Esophagus squamous epithelium (tissue), 5 donors: ENCODE measurements at places on chromosomes 5 and 9.

GRCh38 chr5:158838781-158839180 is 260.9 kb downstream of the EBF1 start:
- DNase-seq: no peak

- no peak for DNase-seq
These were observed 78.6 kb upstream of the SLC28A3 start for GRCh38 chr9:84419031-84419602.

- DNase-seq: no peak
These were observed 441.9 kb downstream of the ARHGEF28 start for GRCh38 chr5:74067748-74068541.

- DNase-seq: no peak
These were observed at the start of gene PCDHA12 for GRCh38 chr5:140875085-140876065. Gene PCDHA12, plus strand, starts transcription at chr5:140875308. Its CDS starts 165 bp downstream, at chr5:140875473.

DNA sequence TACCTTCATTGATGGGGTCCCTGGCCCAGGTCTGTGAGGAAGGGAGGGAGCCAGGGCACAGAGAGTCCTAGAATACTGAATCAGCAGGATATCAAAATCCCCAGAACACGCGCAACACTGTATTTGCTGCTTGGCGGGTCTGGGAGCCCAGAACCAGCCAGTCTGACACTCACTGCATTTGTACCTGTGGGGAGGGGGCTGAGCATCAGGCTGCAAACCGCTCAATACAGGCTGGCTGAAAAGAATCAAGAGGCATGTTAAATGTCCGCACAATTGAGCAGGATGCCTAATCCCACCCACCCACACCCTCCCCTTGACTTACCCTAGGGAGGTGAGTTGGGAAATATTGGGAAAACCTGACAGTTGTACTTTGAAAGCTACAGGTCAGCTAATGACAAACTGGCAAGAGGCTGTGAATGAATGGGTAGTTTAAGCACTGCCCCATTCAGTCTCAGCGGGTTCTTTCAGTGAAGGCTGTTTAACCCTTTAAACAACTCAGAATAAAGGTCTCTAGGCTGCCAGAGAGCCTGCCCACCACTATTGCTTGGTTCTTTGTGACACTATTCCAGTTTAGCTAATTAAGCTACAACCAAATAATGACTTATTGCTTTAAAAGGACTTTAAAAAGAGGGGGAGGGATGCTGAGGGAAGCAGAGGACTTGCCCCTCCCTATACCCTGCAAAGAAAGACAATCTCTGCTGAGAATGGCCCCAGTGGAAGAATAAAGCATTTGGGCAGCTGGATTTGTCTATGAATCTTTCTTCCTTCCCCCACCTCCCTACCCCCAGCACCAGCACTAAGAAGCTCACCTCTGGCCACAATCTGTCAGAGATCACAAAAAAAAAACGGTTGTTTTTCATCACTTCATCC is 5.0 kb downstream of the SPRY4 start:
- DNase-seq: no peak

- DNase-seq: no peak
These were observed 2.4 kb downstream of the NEUROG1 start for GRCh38 chr5:135533334-135533733.
